Bladder microvascular endothelial cell (primary cell): ENCODE measurements at places on chromosomes 6 and 20. TPM values are rescaled to one million over a fixed set of nuclear protein-coding genes. Genes with fewer than 3 reads are reported as not detected.

TSHZ2 gene
- 0.65 and 1.5 TPM in 2 replicates for total RNA-seq

CST3 gene
- total RNA-seq, result 181 and 201 TPM in 2 replicates

LY6G6C gene
- total RNA-seq, result not detected in 2 replicates

MTHFD1L gene
- total RNA-seq, result 16.8 and 61.2 TPM in 2 replicates

ADGB gene
- total RNA-seq, result not detected in 2 replicates

TFAP2A gene
- not detected in 2 replicates for total RNA-seq

KCNQ5 gene
- total RNA-seq, result under 0.01 TPM in 2 replicates

SOX4 gene
- total RNA-seq, result 33.0 and 94.7 TPM in 2 replicates

KCNK5 gene
- total RNA-seq, result not detected in 2 replicates

AIF1 gene
- not detected in 2 replicates for total RNA-seq

INSM1 gene
- total RNA-seq, result not detected in 2 replicates

SEMG1 gene
- not detected in 2 replicates for total RNA-seq

HLA-DPB1 gene
- total RNA-seq, result 18.9 and 33.0 TPM in 2 replicates

DEFB124 gene
- not detected in 2 replicates for total RNA-seq

FABP7 gene
- total RNA-seq, result not detected in 2 replicates

PRDM13 gene
- not detected in 2 replicates for total RNA-seq

FBXL4 gene
- total RNA-seq, result 6.5 and 18.3 TPM in 2 replicates

MYLK2 gene
- total RNA-seq, result 0.49 and 16.7 TPM in 2 replicates

PBOV1 gene
- total RNA-seq, result not detected in 2 replicates

CST4 gene
- not detected in 2 replicates for total RNA-seq

SLC26A8 gene
- total RNA-seq, result not detected in 2 replicates

DUSP22 gene
- total RNA-seq, result 23.0 and 40.5 TPM in 2 replicates

SLPI gene
- 2.6 TPM in 1 of 2 replicates, not detected in the other for total RNA-seq

TRIM15 gene
- total RNA-seq, result not detected in 2 replicates

AHI1 gene
- 6.8 and 14.7 TPM in 2 replicates for total RNA-seq

PDE10A gene
- 3.2 and 7.2 TPM in 2 replicates for total RNA-seq

SRSF6 gene
- 31.9 and 51.6 TPM in 2 replicates for total RNA-seq

FLOT1 gene
- 82.2 and 94.0 TPM in 2 replicates for total RNA-seq

FBXO9 gene
- total RNA-seq, result 21.4 and 35.3 TPM in 2 replicates

C6orf132 gene
- total RNA-seq, result 0.06 and 0.65 TPM in 2 replicates

F13A1 gene
- not detected in 2 replicates for total RNA-seq

GTSF1L gene
- total RNA-seq, result not detected in 2 replicates

CEP57L1 gene
- total RNA-seq, result 14.7 and 17.7 TPM in 2 replicates

SPATA25 gene
- 0.49 and 0.50 TPM in 2 replicates for total RNA-seq

PPP2R5D gene
- 29.1 and 32.3 TPM in 2 replicates for total RNA-seq

LY6G6F gene
- total RNA-seq, result not detected in 2 replicates

ZBTB22 gene
- total RNA-seq, result 13.4 and 21.8 TPM in 2 replicates

WTAP gene
- total RNA-seq, result 77.5 and 97.7 TPM in 2 replicates

RBPJL gene
- not detected in 2 replicates for total RNA-seq

EYA4 gene
- total RNA-seq, result 0.25 TPM in 1 of 2 replicates, not detected in the other

DDAH2 gene
- 86.0 and 129 TPM in 2 replicates for total RNA-seq

BPI gene
- total RNA-seq, result not detected in 2 replicates

ROS1 gene
- not detected in 2 replicates for total RNA-seq

HLA-DRA gene
- total RNA-seq, result 2.9 TPM in 1 of 2 replicates, not detected in the other

MYMX gene
- total RNA-seq, result 0.31 and 0.49 TPM in 2 replicates

MAFB gene
- total RNA-seq, result 0.32 and 3.4 TPM in 2 replicates

HCRTR2 gene
- total RNA-seq, result not detected in 2 replicates

SASH1 gene
- 65.4 and 123 TPM in 2 replicates for total RNA-seq

CST5 gene
- total RNA-seq, result not detected in 2 replicates

RAB22A gene
- total RNA-seq, result 6.8 and 13.0 TPM in 2 replicates

NNAT gene
- total RNA-seq, result 0.32 TPM in 1 of 2 replicates, not detected in the other

ABT1 gene
- 17.8 and 19.1 TPM in 2 replicates for total RNA-seq

NUP153 gene
- 16.4 and 36.6 TPM in 2 replicates for total RNA-seq

BCAS1 gene
- not detected in 2 replicates for total RNA-seq

TULP1 gene
- not detected in 2 replicates for total RNA-seq

RFX6 gene
- total RNA-seq, result not detected in 2 replicates

LGSN gene
- total RNA-seq, result not detected in 2 replicates
